H7 (cell line): ENCODE measurements at places on chromosomes 4 and X. TPM values are rescaled to one million over a fixed set of nuclear protein-coding genes. Genes with fewer than 3 reads are reported as not detected.

Gene TCEAL9
- 61.7 and 90.7 TPM in 2 replicates for total RNA-seq

Gene NPY1R
- 1.7 and 2.9 TPM in 2 replicates for total RNA-seq

DNA sequence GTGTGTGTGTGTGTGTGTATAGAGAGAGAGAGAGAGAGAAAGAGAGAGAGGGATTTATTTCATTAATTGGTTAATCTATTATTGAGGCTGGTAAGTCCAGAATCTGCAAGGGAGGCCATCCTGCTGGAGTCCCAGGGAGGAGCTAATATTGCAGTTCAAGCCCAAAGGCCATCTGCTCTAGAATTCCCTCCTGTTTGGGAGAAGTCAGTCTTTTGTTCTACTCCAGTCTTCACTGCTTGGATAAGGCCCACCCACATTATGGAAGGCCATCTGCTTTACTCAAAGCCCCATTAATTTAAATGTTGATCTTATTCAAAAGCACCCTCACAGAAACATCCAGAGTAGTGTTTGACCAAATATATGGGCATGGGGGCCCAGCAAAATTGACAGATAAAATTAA, 317.5 kb upstream of the RASGEF1B start:
- DNase-seq, result no peak

DNA sequence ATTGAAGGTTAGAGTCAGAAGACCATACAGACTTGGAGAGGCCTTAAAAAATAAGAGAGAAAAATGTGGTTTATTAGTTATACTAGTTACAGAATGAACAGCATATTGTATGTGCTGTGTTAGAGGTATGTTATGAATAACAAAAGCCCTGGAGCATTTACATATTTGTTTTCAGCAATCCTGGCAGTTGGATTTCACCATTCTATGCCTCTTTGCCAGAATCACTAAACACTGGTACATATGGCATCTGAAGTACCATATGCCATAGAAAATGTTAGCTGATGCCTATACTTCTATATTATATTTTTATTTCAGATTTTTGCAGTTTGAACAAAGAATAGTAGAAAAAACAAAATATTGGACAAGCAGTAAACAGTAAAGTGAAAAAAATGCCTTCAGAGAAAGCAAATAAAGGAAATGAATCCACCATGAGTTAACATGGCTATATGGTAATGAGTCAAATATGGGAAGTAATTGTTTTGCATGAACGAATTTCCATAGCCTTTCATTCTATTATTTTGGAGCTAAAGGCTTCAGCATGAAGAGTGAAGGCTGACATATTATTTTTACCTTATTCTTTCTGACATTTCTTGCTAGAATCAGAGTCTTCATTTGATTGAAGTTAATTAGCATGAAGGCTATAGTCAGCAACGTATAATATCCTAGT, 41.9 kb upstream of the PRDM8 start:
- no peak for DNase-seq

Gene FRAS1
- total RNA-seq, result 20.9 and 27.9 TPM in 2 replicates
